NCI-H1694 treated with DMSO at 0.1 percent for 48 hours (cell line): ENCODE measurements at places on chromosomes 3 and 15.

DNA sequence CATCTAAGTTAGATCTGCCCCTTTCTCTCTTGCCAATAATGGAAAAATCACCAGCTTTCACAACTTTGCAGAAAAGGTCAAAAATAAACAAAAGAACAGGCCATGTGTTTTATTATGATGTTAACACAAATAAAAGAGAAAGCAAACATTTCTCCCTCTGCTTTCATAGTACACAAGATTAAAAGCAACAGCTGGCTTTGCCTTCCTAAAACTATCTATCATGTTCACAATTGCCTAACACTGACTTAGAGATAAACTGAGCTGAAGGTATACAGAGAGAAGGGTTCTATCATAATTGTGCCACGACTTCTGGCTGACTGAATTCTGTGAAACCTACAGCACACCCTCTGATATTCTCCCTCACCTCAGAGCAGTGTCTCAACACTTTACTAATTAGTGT is 29.4 kb downstream of the AADAC start:
- DNase-seq, result peak; percentile 26

- no peak for DNase-seq
Measured at GRCh38 chr3:149280671-149281349, 52.6 kb downstream of the TM4SF18 start.

DNA sequence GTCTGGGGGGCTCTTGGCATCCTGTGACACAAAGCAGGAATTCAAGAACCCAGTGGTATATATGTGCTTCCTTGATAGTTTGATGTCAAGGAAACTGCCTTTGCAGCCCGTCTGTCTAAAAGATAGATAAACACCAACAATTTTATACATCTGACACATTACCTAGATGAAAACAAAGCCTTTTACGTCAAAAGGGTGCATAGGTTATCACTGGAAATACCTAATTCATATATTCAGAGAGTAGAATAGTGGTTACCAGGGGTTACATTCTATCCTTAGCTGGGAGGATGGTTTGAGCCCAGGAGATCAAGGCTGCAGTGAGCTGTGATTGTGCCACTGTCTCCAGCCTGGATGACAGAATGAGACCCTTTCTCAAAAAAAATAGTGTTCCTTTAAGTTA is 356.9 kb upstream of the RASGRP1 start:
- no peak for DNase-seq

DNA sequence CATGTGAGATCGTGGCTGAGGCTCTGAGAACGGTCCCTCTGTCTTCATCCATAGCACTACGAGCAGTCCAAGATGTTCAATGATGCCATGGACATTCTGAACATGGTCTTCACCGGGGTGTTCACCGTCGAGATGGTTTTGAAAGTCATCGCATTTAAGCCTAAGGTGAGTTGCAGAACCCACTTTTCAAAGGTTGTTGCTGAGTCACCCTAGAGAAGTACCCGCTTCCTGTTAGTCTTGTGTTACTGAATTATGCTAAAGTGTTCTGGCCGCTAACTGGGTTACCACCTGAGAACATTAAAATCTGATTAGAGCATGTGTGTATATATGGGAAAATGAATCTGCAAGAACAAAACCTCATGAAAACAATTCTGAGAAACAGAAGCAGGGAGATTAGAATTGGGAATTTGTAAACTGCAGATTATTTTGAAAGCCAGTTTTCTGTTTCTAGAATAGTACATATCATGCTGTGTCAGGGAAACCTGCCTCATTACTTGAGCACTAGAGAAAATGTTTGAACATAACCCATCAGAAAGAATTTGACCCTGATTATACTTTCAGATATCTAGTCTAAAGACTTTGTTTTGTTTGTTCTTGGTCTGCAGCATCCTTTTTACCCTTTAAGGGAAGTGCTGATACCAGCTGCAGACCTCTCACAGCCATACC is 92.6 kb downstream of the CHDH start:
- DNase-seq, result no peak

DNA sequence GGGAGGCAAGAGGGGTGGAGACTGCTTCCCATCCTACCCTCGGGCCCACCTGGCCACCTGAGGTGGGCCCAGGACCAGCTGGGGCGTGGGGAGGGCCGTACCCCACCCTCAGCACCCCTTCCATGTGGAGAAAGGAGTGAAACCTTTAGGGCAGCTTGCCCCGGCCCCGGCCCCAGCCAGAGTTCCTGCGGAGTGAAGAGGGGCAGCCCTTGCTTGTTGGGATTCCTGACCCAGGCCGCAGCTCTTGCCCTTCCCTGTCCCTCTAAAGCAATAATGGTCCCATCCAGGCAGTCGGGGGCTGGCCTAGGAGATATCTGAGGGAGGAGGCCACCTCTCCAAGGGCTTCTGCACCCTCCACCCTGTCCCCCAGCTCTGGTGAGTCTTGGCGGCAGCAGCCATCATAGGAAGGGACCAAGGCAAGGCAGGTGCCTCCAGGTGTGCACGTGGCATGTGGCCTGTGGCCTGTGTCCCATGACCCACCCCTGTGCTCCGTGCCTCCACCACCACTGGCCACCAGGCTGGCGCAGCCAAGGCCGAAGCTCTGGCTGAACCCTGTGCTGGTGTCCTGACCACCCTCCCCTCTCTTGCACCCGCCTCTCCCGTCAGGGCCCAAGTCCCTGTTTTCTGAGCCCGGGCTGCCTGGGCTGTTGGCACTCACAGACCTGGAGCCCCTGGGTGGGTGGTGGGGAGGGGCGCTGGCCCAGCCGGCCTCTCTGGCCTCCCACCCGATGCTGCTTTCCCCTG is 2.2 kb upstream of the FES start:
- no peak for DNase-seq

- no peak for DNase-seq
Measured at GRCh38 chr3:37287776-37288175, 113.4 kb upstream of the LRRFIP2 start.

DNA sequence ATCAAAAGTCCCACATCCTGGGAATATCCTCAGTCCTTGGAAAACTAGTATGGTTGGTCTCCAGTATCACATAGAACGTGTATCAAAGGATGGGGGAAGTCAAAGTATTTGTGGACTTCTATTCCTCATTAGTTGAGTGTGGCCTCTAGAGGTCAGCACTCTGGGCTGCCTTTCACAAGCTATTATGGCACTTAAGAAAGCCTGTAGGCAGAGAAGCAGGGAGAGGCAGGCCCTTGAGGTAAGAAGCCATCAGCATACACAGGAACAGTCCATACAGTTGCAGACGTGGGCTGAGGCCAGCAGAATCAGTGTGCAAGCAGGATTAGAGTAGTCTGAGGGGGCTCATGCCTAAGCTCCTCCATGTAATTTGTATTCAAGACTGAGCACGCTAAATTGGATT is 341.7 kb downstream of the CLSTN2 start:
- no peak for DNase-seq

DNA sequence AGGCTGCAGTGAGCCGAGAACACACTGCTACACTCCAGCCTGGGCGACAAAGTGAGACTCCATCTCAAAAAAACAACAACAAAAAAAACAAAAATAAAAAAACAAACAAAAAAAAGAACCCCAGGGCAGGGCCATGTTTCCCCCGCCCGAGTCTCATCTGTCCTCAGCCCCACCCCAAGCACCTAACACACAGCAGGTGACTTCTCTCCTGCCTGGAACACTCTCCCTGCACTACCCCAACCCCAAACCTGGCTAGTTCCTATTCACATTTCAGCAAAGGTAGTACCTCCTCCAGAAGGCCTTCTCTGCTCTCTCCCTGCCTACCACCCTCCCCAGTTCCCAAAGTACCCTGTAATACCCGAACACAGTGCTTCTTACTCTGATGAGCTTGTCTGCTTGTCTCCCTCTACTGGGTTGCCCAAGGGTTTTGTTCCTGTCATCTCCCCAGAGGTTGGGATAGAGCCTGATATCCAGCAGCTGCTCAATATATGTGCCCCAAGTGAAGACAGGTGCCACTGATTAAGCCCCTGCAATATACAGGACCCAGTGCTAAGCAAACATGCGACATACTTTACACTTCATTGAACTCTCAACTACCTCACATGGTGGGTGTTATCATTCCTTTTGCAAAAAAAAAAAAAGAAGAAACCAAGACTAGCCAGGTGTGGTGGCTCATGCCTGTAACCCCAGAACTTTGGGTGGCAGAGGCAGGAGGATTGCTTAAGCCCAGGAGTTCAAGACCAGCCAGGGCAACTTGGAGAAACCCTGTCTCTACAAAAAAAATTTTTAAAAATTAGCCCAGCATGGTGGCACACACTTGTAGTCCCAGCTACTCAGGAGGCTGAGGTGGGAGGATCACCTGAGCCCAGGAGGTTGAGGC is 103.6 kb downstream of the DAPK2 start:
- DNase-seq, result no peak

DNA sequence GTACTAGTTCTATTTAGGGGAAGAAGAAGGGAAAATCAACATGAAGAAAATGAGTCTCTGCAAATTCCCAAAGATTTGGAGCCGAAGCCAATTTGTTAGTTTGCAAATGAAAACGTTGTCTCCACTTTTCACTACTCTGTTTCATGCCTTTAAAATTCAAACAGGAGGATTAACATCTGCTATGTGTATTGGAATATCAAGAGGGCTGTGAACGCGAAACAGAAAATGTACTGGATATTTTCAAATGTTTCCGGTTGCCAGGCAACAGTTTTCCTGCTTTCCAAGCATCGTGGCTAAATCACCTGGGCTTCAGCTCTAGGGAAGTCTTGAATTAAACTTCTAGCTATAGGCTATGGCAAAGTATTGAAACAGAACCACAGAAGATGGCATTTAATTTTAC is 172.8 kb downstream of the KCNMB2 start:
- DNase-seq, result peak; percentile 21

DNA sequence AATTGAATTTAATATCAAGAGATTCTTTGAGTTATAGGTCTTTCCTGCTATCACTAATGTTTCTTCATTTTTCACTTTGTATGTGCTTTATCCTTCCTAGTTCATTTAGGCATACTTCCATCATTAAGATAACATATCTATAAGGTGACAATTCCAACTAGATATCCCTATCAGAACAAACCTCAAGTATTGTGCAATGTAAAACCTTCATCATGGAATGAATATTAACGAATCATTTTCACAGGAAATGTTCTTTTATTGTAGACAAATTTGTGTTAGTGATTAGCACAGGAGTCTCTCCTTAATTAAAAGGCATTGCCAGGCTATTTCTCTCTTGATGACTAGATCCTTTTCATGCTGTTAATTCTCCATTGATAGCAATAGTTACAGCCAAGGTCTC is 236.5 kb upstream of the MME start:
- DNase-seq, result no peak

- DNase-seq, result no peak
Measured at GRCh38 chr3:94965867-94966475, 903.1 kb downstream of the NSUN3 start.

DNA sequence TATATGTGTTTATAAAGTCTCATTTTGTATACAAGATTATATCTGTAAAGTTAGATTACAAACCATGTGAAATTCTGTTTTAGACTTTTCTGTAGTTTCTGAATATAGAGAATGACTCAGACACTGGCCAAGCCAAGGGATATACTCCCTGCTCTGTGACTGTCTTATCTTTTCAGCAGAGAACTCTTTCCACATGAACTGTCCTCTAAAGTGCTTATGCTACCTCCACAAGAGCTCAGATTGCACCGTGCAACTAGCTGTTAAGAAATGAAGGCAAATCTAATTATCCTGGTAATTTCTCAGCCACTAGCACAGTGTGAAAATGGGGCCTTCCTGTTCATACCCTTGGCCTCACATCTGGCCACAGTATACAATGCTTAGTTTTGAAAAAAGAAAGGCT is 44.3 kb upstream of the CPNE4 start:
- DNase-seq, result no peak

- no peak for DNase-seq
Measured at GRCh38 chr15:101028772-101029438, 109.7 kb downstream of the LRRK1 start.

DNA sequence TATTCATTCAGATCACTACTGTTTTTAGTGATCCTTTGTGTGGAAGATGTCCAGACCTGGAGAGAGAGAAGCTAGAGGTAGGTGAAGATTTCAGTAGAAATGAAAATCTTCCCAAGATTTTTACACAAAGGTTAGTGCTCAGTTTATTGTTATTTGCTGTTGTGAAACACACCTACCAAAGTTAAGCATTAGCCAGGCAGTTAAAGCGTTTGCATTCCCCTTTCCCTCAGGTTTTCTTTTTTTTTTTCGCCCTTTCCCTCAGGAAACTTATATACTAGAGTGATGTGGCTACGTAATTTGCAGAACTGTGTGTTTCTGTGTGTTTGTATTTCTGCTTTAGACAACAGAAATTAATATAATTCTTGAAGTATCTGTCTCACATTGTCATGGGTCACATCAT is 34.5 kb downstream of the USP3 start:
- DNase-seq, result no peak

- DNase-seq, result no peak
Measured at GRCh38 chr3:56025326-56025725, 442.9 kb downstream of the ERC2 start.

DNA sequence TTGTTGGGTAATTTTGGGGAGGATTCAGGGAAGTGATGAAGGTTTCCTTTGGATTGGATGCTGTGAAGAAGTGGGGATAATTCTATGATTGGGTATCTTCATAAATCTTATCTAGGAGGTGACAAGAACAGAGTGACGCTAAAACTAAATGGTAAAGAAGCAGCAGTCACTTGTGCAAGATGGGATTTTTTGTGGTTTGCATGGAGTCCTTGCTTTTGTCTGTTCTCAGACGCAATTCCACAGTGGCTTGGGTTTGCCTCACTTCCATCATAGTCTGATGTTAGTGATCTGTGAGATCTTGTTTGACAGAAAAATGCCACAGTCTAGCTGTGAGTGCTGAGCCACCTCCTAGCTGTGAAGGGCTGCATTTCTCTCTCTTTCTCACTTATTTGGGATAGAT is 26.9 kb downstream of the GTF2E1 start:
- no peak for DNase-seq

DNA sequence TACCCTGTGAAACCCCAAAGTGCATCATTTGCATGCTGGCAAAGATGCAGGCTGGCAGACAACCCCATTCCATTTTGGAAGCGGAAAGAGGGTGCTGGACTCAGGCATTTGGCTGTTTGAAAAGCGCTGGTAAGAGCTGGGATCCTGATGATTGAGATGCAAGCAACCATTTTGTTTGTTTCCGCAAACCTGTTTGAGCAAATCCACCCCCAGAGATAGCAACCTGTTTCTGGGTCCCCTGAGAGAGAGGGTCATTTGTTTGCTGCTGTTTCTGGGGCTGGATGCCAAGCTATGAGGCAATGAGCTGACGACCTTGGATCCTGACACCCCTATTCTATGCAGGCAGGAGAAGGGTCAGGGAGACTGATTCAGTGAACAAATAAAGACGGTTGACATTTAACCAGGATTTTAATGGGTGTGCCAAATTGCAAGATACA is 9.8 kb downstream of the SLC6A1 start:
- DNase-seq, result peak; percentile 4

- DNase-seq, result no peak
Measured at GRCh38 chr15:25436707-25437106, 2.1 kb downstream of the UBE3A start.

DNA sequence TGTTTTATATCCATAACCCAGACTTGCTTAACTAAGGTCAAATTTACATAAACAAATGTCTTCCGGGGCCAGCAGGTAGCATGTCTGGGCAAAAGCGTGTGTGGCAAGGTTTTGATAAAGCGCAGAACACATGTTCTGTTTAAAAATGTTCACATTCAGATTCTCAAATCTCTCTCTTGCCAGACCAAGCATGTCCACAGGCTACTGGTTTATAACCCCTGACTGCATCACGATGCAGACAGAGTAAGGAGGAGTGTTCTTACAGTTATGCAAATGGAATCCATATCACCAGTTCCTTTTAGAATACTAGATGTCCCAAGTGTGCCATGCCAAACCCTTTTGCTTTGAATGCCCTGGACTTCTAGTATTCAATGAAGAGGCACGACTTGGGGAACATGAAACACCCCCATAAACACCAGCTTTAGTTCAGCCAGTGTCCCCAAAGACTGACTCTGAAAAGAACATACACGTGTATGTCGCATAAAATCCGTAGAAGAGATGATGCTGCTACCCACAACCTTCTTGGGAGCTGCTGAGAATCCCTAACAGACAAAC is 412.0 kb downstream of the CNTN4 start:
- DNase-seq, result peak; percentile 20
